ENCODE measurements at places on chromosomes 7 and 10.

GRCh38 chr10:14556285-14556956, 218.3 kb downstream of the FAM107B start:
- no peak for DNase-seq

- DNase-seq: no peak
Observed at GRCh38 chr7:33873981-33874750, 31.2 kb upstream of the BMPER start.

- DNase-seq: no peak
Observed at GRCh38 chr10:62154231-62154630, 114.4 kb downstream of the RTKN2 start.

GRCh38 chr7:102061981-102062390, 224.7 kb upstream of the SH2B2 start:
- DNase-seq: no peak

DNA sequence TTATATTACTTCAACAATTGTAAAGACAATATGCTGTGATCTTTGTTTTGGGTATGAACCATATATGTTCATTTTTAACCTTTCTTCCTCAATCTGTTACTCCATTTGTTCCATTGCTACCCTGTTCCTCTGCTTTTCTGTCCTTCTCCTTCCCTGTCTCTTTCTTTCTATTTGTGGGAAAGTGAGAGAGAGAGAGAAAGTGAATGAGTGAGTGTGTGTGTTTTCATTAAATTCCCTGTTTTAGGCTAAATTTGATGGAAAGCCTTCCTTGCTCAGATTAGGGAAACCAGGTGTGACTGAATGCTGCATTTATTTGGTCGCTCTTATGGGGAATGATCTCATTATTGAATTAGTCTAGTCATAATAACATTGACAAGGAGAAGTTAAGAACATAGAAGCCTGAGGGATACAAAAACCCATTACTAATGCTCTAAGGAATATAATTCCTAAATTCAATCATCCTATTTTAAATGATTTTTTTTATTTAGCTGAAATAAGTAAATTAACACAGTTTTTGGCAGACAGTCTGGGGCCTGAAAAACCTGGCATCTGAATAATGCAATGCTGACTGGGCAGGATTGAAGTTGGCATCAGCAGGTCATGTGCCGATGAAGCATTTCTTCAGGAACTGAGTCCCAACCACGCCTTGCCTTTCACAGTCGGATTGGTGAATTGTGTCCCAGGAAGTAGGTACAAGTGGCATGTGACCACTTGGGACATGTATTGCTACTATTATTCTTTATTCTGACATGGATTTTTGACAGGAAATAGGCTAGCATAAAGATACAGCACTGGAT, 117.6 kb upstream of the LRGUK start:
- no peak for DNase-seq

- no peak for DNase-seq
Observed at GRCh38 chr10:96683710-96684109, 36.6 kb downstream of the PIK3AP1 start.

- no peak for DNase-seq
Observed at GRCh38 chr10:22605168-22605567, 109.2 kb downstream of the PIP4K2A start.

GRCh38 chr10:17237149-17237527, 9.1 kb downstream of the VIM start:
- no peak for DNase-seq

- DNase-seq: no peak
Observed at GRCh38 chr7:105315357-105315756, 73.4 kb downstream of the SRPK2 start.

- no peak for DNase-seq
Observed at GRCh38 chr7:74006451-74007241, 21.3 kb upstream of the ELN start.

GRCh38 chr10:9762966-9763656, 1254.6 kb upstream of the CELF2 start:
- DNase-seq: no peak

DNA sequence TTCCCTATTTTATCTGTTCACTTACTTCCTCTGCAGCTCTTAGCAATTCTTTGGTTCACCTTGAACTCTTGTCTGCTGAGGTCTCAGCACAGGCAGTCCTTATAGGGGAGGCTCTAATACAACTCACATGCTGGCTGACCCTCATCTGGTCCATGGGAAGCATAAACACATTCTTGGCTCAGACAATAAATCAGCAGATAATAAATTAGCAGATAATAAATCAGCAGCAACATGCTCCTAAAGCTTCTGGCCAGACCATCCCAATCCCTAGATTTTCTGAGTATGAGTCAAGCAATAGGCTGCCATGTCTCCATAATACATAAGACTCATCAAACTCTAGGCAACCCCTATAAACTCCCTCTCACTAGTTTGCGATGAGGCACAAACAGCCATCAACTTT, 208.6 kb upstream of the STEAP4 start:
- DNase-seq: no peak

GRCh38 chr7:17474724-17475344, 176.4 kb downstream of the AHR start:
- DNase-seq: no peak

DNA sequence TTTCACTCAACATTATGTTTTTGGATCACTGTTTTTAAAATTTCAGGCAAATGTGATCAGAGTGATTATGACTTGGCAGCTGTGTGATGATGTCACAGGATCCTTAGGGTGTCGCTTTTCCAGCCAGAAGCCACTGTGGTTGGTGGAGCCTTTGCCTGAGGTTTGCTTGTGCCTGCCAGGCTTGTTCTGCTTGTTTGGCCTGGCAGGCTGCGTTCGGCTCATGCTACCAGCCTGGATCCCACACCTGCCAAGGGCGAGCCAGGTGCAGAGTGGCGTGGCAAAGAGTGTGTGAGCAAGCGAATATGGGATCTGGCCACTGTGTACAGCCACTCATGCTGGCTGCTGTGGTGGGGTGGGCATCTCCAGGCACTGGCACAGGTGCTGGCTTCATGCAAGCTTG, 55.7 kb downstream of the ADK start:
- DNase-seq: no peak

DNA sequence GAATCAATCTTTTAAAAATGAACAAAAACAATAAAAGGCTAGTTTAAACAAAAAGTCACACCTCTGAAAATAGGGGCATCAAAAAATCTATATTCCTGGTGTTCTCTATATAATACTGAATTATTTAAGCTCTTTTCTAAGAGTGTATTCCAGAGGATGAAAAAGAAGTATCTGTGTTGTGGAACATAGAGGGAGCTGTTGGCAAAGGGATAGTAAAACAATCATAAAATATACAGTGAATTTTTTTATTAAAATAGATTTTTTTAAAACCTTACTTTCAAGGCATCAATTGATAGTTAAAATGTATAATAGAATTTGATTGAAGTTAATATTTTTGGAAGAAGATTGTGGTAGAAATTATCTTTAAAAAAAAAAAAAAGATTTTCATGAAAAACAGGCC, 1409.1 kb upstream of the CELF2 start:
- no peak for DNase-seq

DNA sequence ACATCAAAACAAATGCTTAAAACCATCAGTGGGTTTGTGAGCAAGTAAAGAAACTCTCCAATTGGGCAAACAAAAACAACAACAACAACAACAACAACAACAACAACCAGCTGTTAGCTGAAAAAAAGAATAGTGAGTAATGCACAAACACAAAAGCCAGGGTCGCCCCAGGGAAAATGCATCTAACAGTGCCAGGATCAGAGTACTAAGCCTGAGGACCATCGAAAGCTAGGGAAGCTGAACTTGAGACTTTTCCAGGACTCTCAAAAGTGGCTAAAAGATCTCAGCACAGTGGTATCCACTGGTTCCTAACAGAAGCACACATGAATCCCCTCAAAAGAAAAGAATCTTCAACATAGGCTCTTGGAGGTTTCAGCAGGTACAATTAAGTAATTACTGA, 83.3 kb downstream of the CPXM2 start:
- no peak for DNase-seq

GRCh38 chr10:74036474-74036873, 38.6 kb downstream of the VCL start:
- DNase-seq: no peak

DNA sequence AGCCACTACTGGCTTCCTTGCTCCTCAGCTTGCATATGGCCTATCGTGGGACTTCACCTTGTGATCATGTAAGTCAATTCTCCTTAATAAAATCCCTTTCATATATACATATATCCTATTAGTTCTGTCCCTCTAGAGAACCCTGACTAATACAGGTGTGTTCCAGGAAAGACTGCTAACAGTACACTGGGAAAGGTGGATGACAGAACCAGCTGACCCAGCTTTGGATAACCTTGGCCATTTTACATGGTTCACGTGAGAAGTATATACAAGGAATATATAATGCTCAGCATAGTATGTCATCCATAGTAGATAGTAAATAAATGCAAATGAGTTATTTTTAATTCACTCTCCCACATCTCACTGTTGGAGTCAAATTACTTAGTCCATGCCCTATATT, 1003.5 kb downstream of the SORCS3 start:
- no peak for DNase-seq

DNA sequence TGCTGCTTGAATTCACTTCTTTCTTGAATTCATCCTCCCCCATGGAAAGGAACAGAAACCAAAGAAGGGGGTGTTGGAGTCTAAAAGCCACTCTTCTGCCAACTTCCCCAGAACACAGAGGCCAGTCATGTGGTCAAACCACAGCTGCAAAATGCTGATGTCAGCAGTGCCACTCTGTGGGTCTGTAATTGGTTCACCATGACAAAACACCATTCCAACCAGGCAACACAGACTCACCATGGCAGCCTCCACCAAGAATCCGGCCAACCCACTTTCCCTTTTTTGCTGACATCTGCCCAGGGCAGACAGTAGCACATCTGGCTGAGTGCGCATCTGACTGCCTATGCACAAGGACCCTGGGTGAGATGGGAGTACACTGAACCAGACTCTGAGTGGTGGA, 16.8 kb downstream of the OSBPL3 start:
- no peak for DNase-seq

DNA sequence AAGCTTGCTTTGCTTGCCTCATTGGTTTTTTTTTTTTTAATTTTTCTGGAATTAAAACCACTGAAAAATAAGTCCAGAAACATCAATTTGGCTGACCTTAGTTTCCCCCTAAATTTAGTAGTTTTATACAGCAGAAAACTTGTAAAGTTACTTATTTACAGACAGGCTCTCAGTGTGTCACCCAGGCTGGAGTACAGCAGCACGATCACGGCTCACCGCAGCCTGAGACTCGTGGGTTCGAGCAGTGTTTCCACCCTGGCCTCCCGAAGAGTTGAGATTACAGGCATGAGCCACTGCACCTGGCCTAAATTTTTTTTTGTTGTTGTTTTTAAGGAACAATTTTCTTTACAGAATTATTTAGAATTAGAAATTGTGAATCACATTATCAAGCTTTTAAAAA, 250.5 kb downstream of the SDK1 start:
- no peak for DNase-seq

DNA sequence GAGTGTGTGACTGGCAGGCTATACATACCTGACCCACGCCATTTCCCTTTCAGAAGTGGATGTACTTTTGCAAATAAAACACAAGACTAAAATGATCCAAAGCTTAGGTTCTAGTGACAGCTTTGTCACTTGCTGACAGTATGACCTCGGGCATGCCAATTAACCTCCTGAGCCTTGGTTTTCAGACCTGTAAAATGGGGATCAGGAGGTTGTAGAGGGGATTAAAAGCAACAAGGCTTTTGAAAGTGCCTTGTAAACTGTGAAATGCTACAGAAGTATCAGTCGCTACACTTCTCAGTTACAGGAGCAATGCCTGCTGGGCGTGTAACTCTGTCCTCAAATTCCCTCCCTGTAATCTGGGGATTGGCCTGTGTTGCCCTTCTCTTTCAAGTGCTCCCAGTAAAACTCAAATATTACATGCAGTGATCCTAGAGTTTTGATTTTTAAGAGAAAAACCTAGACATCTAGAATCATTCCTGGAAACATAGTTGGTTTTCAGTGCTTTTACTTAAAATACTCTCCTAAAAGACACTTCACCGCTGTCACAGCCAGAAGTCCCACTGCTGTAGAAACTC, 8.8 kb upstream of the GRB10 start:
- no peak for DNase-seq

DNA sequence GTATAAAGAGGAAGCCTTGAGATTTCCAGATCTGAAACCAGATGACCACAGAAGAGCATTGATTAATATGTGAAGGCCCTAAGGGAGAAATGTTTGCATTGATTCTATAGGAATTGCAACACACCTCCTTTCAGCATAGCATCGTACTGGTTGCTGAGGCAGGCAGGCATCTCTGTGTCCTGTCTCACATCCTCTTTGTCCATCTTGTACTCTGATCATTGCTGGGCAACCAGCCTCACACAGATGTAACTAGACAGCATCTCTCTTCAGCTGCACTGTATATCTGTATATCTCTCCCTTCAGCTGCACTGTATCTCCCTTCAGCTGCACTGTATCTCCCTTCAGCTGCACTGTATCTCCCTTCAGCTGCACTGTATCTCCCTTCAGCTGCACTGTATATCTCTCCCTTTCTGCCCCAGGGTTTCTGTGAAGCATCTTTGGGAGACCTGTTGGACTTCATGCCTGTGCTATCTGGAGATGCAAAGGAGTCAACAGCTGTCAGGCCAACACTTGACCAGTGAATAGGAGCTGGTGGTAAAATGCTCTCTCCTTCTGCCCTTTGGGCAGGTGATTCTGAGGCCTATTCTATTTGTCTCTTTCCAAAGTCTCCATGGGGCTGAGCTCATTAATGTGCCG, 40.3 kb downstream of the TMEM178B start:
- no peak for DNase-seq

GRCh38 chr7:1220977-1221745, 11.5 kb upstream of the UNCX start:
- no peak for DNase-seq

GRCh38 chr10:79184145-79184625, 115.4 kb downstream of the ZMIZ1 start:
- no peak for DNase-seq

GRCh38 chr7:55094092-55094690, 75.4 kb downstream of the EGFR start:
- DNase-seq: no peak

- no peak for DNase-seq
Observed at GRCh38 chr10:14086596-14086995, 244.1 kb downstream of the FRMD4A start.

GRCh38 chr7:131431289-131431688, 103.6 kb downstream of the MKLN1 start:
- no peak for DNase-seq

Measured in NCI-H524 treated with DMSO at 0.1 percent for 48 hours (cell line).